ENCODE measurements at places on chromosomes 13 and 19. TPM values are rescaled to one million over a fixed set of nuclear protein-coding genes. Genes with fewer than 3 reads are reported as not detected.

Gene GSK3A
- total RNA-seq: 43.2 TPM

Gene EXOC3L2
- total RNA-seq: not detected

Gene TMEM86B
- 8.5 TPM for total RNA-seq

Gene AMH
- 10.0 TPM for total RNA-seq

Gene ZNF723
- not detected for total RNA-seq

Gene PLK5
- not detected for total RNA-seq

Gene GNA15
- total RNA-seq: 32.8 TPM

Gene EID2B
- total RNA-seq: 4.5 TPM

Gene IGFL2
- total RNA-seq: not detected

Gene GIPC3
- total RNA-seq: 1.1 TPM

Gene FOSB
- total RNA-seq: 24.6 TPM

Gene CEACAM20
- total RNA-seq: not detected

Gene MBD3L3
- not detected for total RNA-seq

GRCh38 chr13:50910485-50910805 lies 854 bp downstream of the RNASEH2B start:
- no peak for DNase-seq
- no peaks in the 10 kb centered on the region for H3K36me3 ChIP-seq
- H3K27ac ChIP-seq: peak overlapping the region; percentile 91
- H3K27me3 ChIP-seq: no peaks in the 10 kb centered on the region
- peaks cover 31% of the 10 kb centered on the region for H3K4me1 ChIP-seq

DNA sequence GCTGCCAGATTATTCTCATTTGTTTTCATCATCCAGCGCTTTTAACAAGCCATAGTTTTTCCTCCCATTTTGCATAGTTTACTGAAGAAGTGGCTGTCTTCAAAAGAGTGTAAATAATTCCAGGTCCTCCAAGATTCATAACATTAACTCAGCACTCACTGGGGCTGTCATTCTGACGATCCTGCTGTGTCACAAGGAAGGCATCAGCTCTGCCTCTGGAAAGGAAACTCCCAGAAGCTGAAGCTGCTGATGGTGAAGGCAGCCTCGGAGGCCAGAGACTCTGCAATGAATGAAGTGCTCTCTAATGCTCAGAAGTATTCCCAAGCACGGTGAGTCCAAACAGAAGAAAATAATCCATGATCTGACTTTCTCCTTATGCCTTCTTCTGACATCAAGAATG lies 60.0 kb downstream of the FLT1 start:
- peaks cover 9% of the 10 kb centered on the region for H3K36me3 ChIP-seq
- no peak overlapping the region for H3K4me3 ChIP-seq
- no peak overlapping the region for H3K27ac ChIP-seq
- no peaks in the 10 kb centered on the region for H3K4me1 ChIP-seq
- H3K27me3 ChIP-seq: no peaks in the 10 kb centered on the region

DNA sequence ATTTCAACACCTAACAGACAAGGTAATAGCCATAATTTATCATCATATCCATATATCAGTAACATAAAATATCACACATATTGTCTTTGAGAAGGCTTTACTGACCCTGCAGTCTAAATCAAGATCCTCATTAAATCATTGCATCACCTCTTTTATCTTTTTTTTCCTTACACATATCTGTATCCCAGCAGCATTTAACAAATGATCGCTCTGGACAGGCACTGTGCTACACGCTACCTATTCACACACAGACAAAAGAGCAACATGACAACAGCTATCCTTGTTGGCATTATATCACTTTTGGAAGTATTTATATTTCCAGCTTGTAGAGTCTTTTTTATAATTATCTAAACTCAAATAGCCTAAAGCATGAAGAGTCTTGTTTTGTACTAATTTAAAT lies 73.3 kb upstream of the NBEA start:
- H3K36me3 ChIP-seq: no peaks in the 10 kb centered on the region
- no peak overlapping the region for H3K27ac ChIP-seq
- H3K4me3 ChIP-seq: no peak overlapping the region
- no peak for DNase-seq
- H3K4me1 ChIP-seq: no peaks in the 10 kb centered on the region
- H3K27me3 ChIP-seq: peaks cover 8% of the 10 kb centered on the region

- no peak for DNase-seq
- peaks cover 11% of the 10 kb centered on the region for H3K36me3 ChIP-seq
- H3K27ac ChIP-seq: no peak overlapping the region
- H3K4me3 ChIP-seq: peak overlapping the region; percentile 82
These were observed 687 bp downstream of the MATK start for GRCh38 chr19:3785451-3785937.

DNA sequence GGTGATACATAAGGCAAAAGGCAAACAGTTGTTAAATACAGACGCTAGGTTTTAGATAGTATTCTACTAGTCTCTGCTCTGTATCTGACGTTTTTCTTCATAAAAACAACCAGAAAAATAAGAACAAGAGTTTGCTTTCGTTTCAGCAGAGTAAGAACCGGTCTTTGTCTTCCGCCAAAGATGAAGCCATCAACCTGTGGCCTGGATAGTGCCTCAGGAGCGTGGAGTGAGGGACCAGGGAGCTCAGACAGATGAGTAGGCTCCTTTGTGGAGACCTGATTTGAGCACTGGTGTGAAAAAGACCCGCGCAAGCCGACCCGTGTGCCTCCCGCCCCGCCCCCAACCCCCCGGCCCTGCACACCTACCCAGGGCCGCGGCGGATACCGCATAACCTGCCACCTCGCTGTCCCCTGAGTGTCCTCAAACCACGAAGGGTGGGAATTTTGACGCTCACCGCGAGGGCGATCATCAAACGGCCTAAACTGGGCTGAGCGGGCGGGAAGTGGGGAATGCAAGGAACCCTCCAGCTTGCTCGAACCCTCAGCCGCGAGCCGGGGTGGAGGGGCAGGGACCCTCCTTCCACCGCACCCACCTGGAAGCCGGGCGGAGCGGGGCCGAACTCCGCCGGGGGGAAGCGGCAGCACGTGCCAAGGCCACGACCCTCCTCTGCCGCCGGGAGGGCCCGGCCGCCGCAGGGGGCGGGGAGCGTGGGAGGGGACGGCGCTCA lies 866 bp upstream of the LMO7 start:
- no peak for DNase-seq
- peak overlapping the region; percentile 45 for H3K4me3 ChIP-seq
- peaks cover 20% of the 10 kb centered on the region for H3K27me3 ChIP-seq
- H3K36me3 ChIP-seq: no peaks in the 10 kb centered on the region
- H3K27ac ChIP-seq: no peak overlapping the region
- H3K4me1 ChIP-seq: peaks cover 14% of the 10 kb centered on the region

DNA sequence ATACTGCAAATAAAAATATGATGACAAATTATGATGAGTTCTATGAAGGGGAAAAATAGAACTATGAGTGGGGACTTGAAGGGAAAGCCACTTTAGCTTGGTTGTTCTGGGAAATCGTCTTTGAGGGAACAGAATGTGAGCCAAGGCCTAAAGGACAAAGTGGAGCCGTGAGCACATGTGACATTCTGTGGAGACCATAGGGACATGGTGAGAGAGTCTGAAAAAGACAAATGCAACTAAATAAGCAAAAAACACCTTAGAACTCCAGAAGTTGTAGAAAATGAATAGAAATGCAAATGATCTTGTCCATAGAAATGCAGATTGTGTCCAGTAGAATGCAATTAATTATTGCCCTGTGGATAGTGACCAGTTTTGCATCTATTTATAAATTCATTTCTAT lies 86.8 kb upstream of the ANKRD10 start:
- peaks cover 27% of the 10 kb centered on the region for H3K27me3 ChIP-seq
- H3K4me1 ChIP-seq: no peaks in the 10 kb centered on the region
- H3K27ac ChIP-seq: no peak overlapping the region
- H3K4me3 ChIP-seq: no peak overlapping the region
- no peaks in the 10 kb centered on the region for H3K36me3 ChIP-seq

DNA sequence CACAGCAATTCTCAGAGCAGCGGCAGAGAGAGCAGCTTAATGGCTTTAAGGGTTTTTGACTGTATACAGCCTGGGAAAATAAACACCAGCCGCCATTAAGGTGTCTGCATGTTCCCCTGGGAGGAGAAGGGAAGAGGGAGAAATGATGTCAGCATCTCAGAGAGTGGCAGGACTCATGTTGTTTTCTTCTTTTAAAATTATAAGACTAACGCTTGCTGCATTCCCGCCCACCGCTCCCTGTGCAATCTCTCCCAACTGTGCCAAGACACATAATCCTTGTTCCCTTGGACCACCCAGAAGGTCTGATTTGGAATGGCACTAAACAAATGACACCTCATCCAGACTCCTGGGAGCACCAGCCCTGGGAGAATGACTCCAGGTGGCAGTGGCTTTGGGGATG lies 27.7 kb upstream of the FAM216B start:
- no peak for DNase-seq
- H3K27me3 ChIP-seq: peaks cover 38% of the 10 kb centered on the region
- H3K27ac ChIP-seq: no peak overlapping the region
- H3K4me3 ChIP-seq: no peak overlapping the region

- H3K36me3 ChIP-seq: no peaks in the 10 kb centered on the region
- H3K4me3 ChIP-seq: peak overlapping the region; percentile 68
- peaks cover 96% of the 10 kb centered on the region for H3K27me3 ChIP-seq
- H3K4me1 ChIP-seq: peaks cover 59% of the 10 kb centered on the region
- no peak overlapping the region for H3K27ac ChIP-seq
- DNase-seq: no peak
These were observed 3.6 kb downstream of the GFY start for GRCh38 chr19:49428547-49429451.

DNA sequence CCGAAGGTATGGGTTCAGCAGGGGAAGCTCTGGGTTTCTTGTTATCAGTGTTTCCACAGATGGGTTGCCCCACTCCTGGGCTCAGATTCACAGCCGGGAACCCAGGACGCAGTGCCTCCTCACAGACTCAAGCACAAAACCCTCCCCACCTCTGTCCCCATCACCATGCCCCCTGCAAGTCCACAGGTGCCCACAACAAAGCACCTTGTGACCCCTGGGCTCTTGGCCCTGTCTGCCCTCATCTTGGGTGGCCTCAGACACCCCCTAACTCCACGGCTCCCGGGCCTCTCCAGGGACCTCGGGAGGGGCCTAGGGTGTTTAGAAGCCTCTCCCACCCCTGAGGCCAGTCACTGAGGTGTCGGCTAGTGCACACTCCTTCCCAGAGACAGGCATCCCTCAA lies 231.7 kb downstream of the TUBA3C start:
- H3K4me3 ChIP-seq: no peak overlapping the region
- H3K27me3 ChIP-seq: no peaks in the 10 kb centered on the region
- no peak overlapping the region for H3K27ac ChIP-seq
- DNase-seq: no peak
- no peaks in the 10 kb centered on the region for H3K36me3 ChIP-seq

- no peak overlapping the region for H3K27ac ChIP-seq
- peak; percentile 17 for DNase-seq
- H3K4me3 ChIP-seq: peak overlapping the region; percentile 67
- H3K36me3 ChIP-seq: no peaks in the 10 kb centered on the region
- peaks cover 36% of the 10 kb centered on the region for H3K4me1 ChIP-seq
These were observed 1.1 kb downstream of the PTGER1 start for GRCh38 chr19:14473978-14474578.

DNA sequence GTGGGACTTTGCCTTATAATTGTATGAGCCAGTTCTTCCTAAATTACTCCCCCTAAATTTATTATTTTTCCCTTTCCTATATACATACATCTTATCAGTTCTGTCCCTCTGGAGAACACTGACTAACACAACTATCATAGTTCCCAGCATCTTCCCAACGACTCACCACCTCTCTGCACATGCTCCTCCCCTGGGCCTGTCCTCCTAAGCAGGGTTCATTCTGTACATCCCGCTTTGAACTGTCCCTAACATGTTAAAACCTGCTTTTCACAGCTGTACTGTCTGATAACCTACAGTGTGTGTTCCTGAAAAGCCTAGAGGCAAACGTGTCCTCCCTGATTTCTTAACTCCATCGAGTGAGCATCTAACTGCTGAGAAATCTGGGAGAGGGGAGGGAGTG lies 141.7 kb downstream of the EFNB2 start:
- no peak overlapping the region for H3K4me3 ChIP-seq
- no peak for DNase-seq
- H3K27ac ChIP-seq: no peak overlapping the region
- H3K36me3 ChIP-seq: no peaks in the 10 kb centered on the region

DNA sequence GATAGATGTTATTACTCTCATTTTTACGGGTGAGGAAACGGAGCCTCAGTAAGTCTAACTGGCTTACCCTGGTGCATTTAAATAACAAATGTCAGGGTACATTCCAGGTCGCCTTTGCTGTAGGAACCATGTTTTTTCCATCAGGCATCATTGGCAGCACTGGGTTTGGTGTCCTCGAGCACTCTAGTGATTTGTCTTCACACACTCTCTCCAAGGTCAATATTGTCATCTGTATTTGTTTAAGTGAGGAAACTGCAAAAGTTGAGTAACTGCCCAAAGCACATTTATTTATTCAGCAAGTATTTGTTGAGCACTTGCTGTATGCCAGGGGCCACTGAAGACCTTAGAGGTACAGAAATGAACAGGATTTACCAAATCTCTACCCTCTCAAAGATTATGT lies 78.6 kb downstream of the DCT start:
- H3K36me3 ChIP-seq: no peaks in the 10 kb centered on the region
- peaks cover 8% of the 10 kb centered on the region for H3K27me3 ChIP-seq
- DNase-seq: no peak
- H3K4me3 ChIP-seq: no peak overlapping the region
- peaks cover 8% of the 10 kb centered on the region for H3K4me1 ChIP-seq

DNA sequence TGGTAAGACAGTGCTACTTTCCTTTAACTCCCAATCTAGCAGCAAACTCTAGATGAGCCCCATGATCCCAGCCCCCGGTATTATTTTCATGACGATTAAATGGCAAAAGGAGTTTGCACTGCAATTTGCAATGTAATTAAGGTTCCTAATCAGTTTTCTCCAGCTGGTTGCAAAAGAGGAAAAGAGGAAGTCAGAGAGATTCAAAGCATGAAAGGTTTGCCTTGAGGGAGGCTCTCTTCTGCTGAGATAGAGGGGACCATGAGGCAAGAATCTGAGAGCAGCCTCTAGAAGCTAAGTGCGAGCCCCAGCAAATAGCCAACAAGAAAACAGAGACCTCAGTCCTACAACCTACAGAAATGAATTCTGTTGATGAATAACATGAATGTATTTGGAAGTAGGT lies 527.1 kb downstream of the UQCRFS1 start:
- no peak overlapping the region for H3K27ac ChIP-seq
- no peak for DNase-seq
- no peaks in the 10 kb centered on the region for H3K36me3 ChIP-seq
- H3K27me3 ChIP-seq: no peaks in the 10 kb centered on the region

DNA sequence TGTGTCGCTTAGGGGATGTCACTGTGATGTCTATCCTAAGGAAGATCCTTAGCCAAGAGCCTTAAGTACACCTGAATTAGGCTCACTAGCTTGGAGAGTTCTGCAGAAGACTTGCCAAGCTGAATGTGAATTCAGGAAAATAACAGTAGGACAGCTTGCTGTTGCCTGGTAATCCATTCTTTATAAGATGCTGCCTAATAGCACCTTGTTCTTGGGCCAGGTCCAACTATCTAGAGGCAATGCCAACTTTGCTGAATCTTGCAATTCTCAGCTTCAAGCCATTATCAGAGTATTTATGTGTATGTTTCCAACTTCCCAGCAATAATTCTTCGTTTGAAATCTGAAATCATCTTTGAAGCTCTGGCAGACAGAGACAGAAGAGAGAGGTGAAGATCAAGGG lies 102.8 kb downstream of the PCDH17 start:
- H3K4me1 ChIP-seq: no peaks in the 10 kb centered on the region
- no peaks in the 10 kb centered on the region for H3K27me3 ChIP-seq
- H3K27ac ChIP-seq: no peak overlapping the region
- DNase-seq: no peak
- H3K36me3 ChIP-seq: peaks cover 3% of the 10 kb centered on the region
